ENCODE measurements at places on chromosomes 13 and 19.

GRCh38 chr13:113083402-113084061 is 22.1 kb upstream of the F7 start:
- no peak for DNase-seq

GRCh38 chr13:24625870-24626849 is 54.0 kb upstream of the ATP12A start:
- DNase-seq: no peak

DNA sequence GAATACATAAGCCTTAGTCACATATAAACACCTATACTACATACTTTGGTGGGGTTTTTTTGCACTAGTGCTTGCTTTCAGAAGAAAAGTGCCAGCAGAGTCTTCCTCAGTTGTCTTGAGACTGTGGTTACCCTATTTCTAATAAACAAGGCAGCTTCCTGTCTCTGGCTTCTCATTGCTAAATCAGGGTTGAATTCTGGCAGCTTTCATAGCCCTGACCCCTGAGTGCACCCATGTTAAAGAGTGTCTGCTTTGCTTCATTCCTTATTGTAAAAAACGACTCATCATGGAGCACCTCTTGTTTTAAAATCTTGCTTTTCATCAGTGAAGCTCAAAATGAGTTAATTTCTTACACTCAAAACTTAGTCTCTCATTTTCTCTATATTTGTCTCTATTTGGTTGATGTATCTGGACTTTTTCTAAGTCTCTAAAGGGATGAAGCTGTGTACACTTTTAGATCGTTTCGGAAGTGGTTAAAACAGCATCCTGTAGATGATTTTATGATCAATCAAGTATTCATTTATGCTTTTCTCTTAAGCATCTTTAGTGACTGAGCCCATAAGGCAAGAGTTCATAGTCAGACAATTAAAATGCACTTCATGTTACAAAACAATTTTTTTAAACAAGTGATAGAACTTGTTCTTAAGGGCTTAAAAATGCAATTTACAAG is 72.1 kb downstream of the KLF12 start:
- DNase-seq: no peak

GRCh38 chr13:60268203-60268555 is 104.5 kb upstream of the DIAPH3 start:
- no peak for DNase-seq

DNA sequence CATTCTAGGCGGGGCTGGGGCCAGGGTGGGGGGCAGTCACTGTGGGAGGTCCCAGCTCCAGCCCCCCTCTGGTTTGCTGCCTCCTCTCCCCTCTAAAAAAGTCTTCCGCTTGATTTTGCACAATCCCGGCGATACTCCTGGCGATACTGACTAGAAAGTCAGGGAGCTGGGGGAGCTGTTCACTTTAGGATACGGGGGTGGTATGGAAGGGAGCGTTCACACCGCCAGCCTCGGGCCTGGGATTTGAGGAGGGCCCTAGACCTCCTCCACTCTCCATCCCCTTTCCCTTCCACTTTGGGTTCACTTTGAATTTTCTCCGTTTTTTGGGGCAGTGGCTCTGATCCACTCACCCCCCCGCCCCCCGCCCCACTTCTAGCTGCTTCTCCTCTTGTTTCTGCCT is 35.0 kb downstream of the KEAP1 start:
- DNase-seq: no peak

Measured in AML-193 (cell line).